ENCODE measurements at places on chromosomes 1 and 21.

GRCh38 chr1:205676002-205676401, 4.3 kb downstream of the SLC45A3 start:
- DNase-seq = no peak

- DNase-seq = no peak
Observed at GRCh38 chr21:28867401-28867800, 125.3 kb downstream of the LTN1 start.

DNA sequence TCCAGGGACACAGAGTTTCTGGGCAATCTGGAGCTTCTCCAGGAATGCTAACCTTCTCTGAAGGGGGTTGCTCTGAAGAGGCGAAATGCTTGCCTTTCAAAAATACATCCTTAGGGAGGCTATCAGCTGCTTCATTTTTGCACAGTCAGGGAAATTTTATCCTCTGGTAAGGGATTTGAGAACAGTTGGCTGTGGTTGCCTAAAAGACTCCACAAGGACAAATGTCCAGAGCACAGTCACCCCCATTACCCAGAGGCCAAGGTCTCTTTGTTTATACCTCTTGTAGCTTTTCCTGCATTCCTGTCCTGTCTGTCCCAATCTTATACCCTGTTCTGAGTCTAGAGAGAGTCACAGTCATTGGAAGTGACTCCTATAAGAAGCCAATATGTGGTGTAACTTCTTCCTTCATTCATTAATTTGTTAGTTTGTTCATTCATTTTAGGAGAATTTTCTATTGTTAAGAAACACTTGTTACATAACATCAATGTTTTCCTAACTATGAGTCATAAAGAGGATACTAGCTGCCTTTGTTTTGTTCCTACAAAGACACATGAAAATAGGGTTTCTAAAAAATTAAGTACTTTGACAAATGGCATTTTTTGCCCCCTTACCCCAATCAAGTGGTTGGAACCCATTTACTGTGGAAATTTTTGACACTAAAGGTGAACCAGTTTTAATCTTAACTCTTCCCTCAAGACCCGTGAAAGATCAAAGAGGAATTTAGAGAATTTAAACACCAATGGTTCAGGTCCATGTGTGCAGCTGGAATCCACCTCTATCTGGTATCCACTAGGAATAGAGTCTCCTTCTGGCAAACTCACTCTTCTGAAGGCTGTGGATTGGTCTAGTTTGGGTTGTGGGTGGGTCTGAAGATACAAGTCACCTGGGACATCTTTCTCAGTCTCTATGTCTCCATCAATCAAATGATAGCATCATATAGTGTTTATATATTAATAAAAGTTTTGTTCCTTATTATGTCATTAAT, 47.1 kb downstream of the GPR88 start:
- DNase-seq = no peak

GRCh38 chr1:89640440-89640839, 7.5 kb downstream of the LRRC8C start:
- no peak for DNase-seq

- no peak for DNase-seq
Observed at GRCh38 chr1:20682571-20683236, 21.5 kb upstream of the DDOST start.

GRCh38 chr1:59779949-59780348, 34.8 kb upstream of the HOOK1 start:
- DNase-seq = no peak

DNA sequence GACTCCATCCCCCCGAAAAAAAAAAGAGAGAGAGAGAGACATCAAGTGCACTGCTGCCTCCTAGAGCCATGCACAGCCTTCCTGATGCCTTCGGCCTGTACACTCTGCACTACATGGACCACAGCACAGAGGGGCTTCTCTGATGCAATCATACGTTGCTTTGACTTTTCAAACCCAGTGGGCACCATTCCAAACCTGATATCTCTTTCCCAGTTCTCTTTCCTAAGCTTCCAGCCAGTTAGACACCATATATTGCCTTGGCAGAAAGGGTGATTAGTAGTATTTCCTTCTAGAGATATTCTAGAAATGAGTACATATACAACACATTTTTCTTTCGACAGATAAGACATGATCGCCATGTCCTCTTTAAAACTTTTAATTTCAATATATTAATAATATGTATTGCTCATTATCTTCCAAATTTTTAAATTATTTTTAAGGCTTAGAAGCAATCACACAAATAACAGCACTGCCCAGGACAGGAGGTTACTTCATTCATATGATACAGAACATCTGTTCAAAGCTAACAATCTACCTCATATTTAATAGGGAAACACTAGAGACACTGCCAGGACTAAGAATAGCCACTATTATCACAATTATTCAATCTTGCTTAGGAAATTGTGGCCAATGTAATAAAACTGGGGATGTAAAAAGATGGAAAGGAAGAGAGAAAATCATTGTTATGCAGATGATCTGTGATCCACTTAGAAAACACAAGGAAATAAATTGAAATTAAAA, 9.9 kb downstream of the CLCA1 start:
- DNase-seq = no peak

DNA sequence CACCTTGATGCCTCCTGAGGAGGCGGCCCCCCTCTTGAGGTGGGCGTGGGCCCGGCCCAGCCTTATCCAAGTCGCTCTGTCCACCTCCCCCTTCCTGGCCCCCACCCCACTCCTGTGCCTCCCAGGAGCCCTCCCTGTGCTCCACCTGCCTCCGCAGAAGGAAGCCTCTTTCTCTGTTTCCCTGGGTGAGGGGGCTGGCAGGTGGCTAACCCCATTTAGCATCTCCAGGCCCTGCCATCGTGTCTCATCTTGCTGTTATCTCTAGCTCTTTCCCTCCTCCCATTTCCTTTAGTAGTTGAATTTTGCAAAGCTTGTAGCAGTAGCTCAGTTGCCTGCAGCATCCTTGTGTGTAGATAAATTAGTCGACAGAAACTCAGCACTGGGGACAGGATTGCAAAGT, 7.2 kb downstream of the RNF187 start:
- DNase-seq = no peak

DNA sequence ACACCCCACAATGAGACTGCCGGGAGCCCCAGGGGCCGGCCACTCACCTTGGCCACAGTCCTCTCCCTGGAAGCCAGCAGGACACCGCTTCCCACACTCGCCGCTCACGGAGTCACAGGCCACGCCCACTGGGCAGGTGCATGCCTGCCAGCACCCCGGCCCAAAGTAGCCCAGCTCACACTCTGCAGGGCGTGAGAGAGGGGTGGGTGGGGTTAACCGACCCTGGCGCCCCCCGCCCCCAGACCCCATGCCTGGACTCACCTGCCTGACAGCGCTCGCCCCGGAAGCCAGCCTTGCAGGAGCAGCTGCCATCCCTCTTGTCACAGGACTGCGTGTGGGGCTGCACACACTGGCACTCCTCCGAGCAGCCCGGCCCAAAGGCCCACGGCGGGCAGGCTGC, 50.7 kb downstream of the ARHGEF16 start:
- no peak for DNase-seq

GRCh38 chr1:99305626-99306025, 41.3 kb downstream of the PLPPR4 start:
- DNase-seq = no peak

DNA sequence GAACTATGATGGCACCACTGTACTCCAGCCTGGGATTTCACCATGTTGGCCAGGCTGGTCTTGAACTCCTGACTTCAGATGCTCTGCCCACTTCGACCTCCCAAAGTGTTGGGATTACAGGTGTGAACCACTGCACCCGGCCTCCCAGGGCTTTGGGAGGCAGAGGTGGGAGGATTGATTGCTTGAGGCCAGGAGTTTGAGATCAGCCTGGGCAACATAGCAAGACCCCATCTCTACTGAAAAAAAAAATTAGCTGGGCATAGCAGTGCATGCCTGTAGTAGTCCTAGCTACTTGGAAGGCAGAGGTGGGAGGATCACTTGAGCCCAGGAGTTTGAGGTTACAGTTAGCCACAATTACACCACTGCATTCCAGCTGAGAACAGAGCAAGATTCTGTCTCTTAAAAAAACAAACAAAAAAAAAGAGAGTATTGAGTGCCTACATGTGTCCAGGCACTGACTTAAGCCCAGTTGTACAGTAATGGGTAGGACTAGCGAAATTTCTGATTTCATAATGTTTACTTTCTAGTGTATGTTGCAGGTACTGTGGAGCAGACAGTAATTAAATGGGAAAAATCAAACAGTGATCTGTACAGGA, 4.2 kb downstream of the MANEAL start:
- no peak for DNase-seq

- no peak for DNase-seq
Observed at GRCh38 chr1:32860566-32860965, 10.1 kb downstream of the FNDC5 start.
